AG20443 (cell line): ENCODE measurements at places on chromosomes 3 and 15.

DNA sequence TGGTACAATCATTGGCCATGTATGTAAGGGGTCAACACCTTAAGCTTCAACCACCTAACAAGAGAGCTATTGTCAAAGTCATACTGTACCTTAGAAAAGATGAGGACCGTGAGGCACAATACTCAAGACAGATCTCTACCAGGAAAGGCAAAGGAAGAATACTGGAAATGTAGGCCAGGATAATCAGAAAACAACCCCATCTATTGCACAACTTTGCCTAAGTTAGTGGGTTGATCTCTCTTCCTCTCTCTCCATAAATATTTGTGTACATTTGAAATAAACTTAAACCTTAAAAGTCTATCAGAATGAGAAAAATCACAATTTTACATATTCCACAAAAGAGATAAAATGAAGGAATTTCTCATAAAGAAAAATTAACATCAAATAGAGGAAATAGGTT lies 556.9 kb downstream of the MECOM start:
- no peak for DNase-seq

DNA sequence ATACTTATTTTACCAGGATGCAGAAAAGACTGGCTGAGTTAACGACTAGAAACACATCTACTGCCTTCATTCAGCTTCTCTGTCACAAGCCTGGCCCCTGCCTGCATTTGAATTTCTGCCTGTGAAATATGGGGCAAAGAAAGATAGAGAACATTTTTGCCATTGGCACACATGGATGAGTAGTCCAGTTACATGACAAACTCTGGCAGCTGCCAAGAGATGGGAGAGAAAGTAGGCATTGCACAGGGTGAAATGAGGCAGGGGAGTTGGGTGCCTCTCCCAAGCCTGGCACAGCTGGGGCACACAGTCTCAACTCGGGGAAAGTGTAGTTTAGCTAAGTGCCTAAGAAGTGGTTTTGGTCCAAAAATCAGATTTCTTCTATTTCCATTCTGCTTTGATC lies 24.0 kb downstream of the ANXA2 start:
- no peak for DNase-seq

DNA sequence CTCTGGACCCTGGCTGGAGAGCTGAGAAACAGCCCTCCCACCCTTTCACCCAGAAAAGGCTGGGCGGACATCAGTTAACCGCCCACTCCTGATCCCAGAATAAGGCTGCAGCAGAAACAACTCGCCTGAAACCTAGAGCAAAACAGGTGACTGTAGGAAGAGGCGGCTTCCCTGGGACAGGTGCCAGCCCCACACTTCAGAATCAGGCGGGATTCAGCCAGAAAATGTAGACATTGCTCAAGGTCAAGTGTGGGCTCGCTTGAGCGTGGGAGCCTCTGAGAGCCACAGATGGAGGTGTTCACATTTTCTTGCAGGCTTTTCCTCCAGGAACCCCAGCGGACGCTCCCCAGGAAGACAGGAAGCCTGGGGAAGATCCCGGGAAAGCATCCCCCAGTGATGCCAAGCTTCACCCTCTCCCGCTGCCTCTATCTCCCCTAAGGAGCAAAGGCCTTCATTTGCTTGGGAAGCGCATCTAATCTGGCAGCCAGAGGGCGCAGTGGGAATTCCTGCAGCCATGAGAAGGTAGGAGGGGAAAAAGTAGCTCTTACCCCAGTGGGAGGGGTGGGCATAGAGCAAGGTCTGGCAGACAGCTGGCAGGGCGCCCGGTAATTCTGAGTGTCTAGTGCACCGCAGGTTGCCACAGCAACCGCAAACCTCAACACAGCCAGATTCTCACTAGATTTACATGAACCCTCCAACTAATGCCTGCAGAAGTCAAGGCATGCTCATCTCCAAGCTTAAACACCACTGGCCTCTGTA lies 77.7 kb downstream of the OCA2 start:
- no peak for DNase-seq

DNA sequence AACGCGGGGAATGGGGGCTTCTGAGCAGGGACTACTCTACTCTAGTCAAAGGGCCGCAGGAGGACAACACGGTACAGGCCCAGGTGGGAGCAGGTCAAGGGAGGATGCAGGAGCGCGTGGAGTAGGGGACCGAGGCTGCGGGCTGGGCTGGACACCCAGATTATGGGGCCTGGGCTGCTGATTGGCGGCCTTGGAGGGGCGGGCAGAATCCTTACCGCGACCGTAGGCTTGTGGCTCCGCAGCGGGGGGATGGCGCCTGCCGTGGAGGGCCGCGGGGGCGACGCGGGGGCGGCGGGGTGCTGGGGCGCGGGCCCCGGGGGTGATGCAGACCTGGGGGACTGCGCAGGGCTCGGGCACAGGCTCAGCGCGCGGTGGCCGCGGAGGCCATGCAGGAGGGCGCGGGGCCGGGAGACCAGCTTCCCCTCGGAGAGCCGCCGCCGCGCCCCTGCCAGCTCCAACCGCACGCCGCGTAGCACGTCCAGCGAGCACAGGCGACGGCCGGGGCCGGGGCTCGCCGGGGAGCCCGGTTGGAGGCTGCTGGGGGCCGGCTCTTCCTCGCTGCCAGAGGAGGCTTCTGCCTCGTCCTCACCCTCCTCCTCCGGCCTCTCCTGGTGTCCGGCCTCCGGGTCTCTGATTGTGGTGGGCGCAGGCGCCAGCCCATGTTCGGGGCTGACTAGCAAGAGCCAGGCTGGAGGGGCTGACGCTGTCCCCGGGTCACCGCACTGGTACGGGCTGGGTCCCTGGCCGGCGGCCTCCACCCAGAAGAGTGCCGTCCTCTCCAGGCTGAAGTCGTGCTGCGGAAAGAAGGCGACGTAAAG lies 12.9 kb downstream of the UBAP1L start:
- no peak for DNase-seq

GRCh38 chr3:168269001-168269400 lies 173.3 kb upstream of the GOLIM4 start:
- no peak for DNase-seq

- peak; percentile 22 for DNase-seq
Observed at GRCh38 chr15:81511138-81511537, 137.1 kb upstream of the TMC3 start.

GRCh38 chr3:180378496-180378895 lies 223.5 kb upstream of the TTC14 start:
- no peak for DNase-seq

- DNase-seq = no peak
Observed at GRCh38 chr15:39587096-39587721, 6.3 kb downstream of the THBS1 start.

- no peak for DNase-seq
Observed at GRCh38 chr3:177451301-177451750, 254.0 kb upstream of the TBL1XR1 start.

DNA sequence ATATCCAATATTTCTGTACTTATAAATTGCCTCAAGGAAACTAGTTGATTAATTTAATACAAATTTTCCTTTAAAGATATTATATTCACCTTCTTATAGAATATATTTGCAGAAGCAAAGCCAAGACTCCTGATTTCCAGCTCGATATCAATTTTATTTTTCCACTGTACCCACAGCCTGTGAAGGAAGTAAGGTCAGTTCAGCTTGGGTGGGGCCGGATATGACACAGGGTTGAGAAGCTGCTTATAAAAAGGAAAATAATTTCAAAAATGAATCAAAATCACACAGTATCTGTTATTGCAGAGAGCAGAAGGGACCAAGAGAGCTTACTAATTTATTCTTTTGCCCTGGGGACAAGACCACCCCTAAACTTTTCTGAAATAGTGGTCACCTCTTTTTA lies 491.4 kb downstream of the TUSC7 start:
- DNase-seq = no peak

GRCh38 chr3:126146034-126146433 lies 34.4 kb downstream of the ALDH1L1 start:
- peak; percentile 2 for DNase-seq

DNA sequence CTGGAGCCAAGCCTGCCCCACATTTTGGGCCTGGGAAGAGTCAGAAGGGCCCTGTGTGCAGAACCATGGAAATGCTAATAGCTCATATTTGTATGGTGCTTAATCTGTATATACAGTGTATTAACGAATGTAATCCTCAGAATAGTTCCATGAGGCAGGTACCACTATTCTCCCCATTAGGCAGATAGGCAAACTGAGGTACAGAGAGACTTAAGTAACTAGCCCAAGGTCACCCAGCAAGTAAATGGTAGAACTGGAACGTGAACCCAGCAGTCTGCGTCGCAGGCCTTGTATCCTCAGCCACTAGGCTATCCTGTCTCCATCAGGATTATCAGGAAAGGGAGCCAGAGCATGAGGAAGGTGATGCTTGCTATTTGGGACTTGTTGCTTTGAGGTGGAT lies 28.0 kb upstream of the GLCE start:
- DNase-seq = no peak

DNA sequence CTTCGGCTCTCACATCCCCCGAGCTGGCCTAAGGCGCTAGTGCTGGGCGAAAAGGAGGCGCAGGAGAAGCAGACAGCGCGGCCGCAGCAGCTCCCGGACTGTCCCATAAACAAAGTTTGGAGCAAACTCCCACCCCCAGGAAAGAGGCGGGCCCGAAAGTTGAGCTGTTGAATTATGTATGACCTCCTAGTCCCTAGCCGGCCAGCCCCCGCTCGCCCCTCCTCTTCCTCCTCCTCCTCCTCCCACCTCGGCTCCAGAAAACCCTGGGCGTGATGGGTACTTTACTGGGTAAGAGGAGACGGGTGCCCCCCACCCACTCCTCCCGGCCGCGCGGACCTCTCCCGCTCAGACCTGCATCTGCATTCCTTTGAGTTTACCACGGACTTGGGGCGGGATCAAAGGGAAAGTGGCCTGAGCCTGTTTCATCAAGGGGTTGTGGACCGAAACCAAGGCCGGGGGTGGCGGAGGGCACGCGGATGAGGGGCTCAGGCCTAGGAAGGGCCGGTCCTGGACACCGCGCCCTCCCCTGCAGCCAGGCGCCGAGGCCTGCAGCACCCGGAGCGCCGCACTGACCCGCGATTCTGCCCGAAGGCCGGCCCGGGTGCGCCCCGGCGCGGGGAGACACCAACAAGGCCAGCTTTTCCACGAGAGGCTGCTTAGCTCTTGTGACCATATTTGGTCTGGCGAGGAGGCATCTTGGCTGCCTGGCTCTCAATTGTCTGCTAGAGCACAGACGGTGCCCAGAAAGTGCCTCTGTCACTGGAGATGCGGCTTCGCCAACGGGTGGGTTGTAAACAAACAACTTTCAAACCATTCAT lies at the start of gene WWTR1:
TSS of gene WWTR1 (minus strand) at position 100 of the 818 bp plus-strand sequence. CDS start 719 bp downstream, outside the sequence.
- peak; percentile 91 for DNase-seq

GRCh38 chr15:83694536-83694935 lies 40.6 kb downstream of the ADAMTSL3 start:
- DNase-seq = no peak

DNA sequence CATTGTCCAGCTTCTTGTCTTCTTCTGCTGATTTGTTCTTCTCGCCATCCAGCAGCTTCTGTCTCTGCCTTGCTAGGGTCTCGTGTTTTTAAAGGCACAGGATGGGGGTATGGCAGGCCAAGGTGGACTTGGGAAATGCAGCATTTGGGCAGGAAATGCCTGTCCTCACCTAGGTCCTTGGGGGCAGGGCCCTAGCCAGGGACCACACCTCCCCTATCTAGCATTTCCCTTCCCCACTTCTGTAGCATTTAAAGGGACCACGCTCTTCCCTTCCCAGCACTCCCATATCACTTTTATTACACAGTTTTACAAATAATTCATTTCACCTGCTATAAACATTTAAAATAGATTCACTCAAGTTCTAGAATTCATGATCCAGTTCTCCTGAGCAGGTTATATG lies 315.4 kb upstream of the LMCD1 start:
- no peak for DNase-seq

- no peak for DNase-seq
Observed at GRCh38 chr3:189548053-189548452, 83.1 kb upstream of the TP63 start.

- DNase-seq = no peak
Observed at GRCh38 chr3:137008131-137008530, 50.3 kb downstream of the IL20RB start.

GRCh38 chr3:121274411-121274810 lies 271.4 kb downstream of the POLQ start:
- DNase-seq = no peak

DNA sequence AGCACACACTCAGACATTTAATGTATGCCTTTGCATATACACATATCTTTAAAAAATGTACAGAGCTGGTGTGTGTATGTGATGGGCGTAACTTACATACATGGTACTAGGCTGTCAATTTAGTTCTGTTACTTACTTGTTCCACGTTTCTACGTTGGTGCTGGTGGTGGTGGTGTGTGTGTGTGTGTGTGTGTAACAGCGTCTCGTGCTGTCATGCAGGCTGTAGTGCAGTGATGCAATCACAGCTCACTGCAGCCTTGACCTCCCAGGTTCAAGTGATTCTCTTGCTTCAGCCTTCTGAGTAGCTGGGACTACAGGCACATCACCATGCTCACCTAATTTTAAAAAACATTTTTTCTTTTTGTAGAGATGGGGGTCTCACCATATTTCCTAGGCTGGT lies 64.2 kb downstream of the ISG20 start:
- DNase-seq = no peak

- no peak for DNase-seq
Observed at GRCh38 chr3:133540896-133541674, 32.4 kb upstream of the CDV3 start.

DNA sequence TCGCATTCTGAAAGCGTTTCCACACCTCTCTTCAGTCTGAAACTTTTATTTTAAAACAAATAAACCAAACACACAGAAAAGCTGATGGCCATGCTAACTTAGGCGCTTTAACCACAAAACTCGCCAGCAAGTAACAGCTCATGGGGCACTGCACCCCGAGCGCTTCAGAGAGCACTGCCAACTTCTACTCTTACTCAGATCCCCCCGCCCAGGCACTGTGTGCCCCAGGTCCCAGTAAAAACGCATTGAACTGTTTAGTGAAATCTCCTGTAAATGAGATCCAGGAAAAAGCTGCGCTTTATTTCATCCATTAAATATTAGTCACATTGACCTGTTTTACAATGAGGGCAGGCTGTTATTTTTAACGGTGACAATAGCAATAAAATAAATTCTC lies 99.7 kb downstream of the LRIG1 start:
- DNase-seq = no peak

DNA sequence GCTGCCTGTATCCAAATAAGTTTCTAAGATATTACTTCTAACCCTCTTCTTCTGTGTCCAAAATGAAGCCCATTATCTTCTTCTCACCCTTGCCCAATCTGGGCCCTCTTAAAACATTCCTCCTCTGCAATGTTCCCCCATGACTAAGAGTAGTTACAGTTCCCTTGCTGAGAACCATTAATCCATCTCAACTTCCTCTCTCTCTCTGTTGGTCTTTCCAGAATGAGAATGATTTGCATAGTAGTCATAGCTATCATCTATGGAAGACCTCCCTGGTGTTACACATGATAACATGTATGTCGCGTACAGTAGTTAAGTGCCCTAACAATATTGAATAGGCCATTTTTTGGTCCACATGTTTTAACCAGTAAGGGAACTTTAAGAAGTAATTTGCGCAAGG lies 177.9 kb downstream of the ANXA2 start:
- DNase-seq = no peak

GRCh38 chr15:101062063-101062462 lies 142.9 kb downstream of the LRRK1 start:
- DNase-seq = no peak
